ENCODE measurements at places on chromosomes 13 and 19.

- no peak for DNase-seq
These were observed 2613.9 kb upstream of the PCDH20 start for GRCh38 chr13:64029343-64030093.

GRCh38 chr19:57410877-57411671 lies at the start of gene ZNF17:
Gene ZNF17 (plus strand): TSS chr19:57411161. CDS start chr19:57413616, 2,455 bp downstream.
- peak; percentile 87 for DNase-seq

DNA sequence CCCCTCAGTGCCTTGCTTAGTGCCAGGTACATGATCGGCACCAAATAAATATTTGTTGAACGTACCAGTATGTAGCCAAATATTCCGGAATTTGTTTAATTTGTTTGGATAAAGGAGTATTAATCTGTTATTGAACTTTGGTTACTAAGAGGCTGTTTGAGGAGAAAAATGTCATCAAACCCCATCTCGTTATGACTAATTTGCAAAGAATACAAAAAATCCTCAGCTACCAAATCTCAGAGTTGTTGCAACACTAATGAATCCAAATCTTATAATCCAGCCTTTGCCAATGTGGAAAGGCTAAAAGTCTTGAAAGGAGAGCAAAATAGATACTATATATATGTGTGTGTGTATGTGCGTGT lies 79.5 kb downstream of the KLF5 start:
- DNase-seq: no peak

DNA sequence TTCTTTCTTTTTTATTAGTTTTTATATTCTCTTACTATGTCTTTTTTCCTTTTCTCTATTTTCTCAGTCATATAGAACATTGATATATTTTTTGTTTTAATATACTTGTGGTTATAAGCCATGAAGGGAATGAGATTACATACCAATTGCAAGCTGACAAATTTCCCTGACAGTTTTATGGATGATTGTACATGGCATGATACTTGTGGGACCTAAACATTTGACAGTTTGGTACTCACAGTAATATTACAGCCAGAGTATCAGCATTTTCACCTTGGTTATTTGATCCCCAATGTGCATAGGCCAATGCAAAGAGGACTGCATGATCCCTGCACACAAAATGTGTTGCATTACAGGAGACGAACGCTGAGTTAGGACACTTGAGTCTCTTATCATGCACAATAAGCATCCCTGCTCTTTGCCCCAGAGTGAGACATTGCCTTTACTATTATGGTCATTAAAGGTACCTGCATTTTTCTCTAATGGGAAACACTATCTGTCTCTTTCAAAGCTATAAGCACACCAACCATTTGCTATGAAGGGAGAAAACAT lies 713.4 kb upstream of the PCDH20 start:
- no peak for DNase-seq

- DNase-seq: no peak
These were observed 16.7 kb upstream of the SPART start for GRCh38 chr13:36362914-36363313.

GRCh38 chr13:46736541-46737310 lies 60.2 kb downstream of the ESD start:
- no peak for DNase-seq

GRCh38 chr13:50911937-50912795 lies 2.6 kb downstream of the RNASEH2B start:
- DNase-seq: peak; percentile 90

GRCh38 chr19:40356681-40357595 lies 8.4 kb downstream of the PLD3 start:
- DNase-seq: no peak

DNA sequence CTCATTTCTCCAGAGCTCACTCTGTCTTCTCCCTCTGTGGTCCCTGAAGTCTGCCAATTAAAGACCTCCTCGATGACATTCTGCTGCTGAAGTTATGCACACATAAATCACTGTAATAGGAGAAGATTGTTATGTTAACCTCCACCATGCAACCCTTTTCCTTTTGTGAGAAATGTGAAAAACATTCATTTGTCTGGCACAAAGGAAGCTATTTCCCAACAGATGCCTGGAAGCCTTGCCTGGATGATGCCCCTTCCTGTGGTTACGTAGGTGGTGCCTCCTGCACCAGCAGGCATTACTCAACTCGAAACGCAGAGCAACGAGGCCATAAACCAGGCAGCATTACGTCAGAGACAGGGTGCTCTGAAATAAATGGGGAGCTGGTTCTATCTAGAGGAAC lies 327.4 kb upstream of the ZNF507 start:
- DNase-seq: no peak

GRCh38 chr19:5017235-5017634 lies 48.3 kb downstream of the KDM4B start:
- no peak for DNase-seq

- no peak for DNase-seq
These were observed 762 bp downstream of the KANK3 start for GRCh38 chr19:8342316-8342683.

GRCh38 chr19:56333506-56333905 lies 18.9 kb upstream of the ZSCAN5A start:
- DNase-seq: no peak

DNA sequence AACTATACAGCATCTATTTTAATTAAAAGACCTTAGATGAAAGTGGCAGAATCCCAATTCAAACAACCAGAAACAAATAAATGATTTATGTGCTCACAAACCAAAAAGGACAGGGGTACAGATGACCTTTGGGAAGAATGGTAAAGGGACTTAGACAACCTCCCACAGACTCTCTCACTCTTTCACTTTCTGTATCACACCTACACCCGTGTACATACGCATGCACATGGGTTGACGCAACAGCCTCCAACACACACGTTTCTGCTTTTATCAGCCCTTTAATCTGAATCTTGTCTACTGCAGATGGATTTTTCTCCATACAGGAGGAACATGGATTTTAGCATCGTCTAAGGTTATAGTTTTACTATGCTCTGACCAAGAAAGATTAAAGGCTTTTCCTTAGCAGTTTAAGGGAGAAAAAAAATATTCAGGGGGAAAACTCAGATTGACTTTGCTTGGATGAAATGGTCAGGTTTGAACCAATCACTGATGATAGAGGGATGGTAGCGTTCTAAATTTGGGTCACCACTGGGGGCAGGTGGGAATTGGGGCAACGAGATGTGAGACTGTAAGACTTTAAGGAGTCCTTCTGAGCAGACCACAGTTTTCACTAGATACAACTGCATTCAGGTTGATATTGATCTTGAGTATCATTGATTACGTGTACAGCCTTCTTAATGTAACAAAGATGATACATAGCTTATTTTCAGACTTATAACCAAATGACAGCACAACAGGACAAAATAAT lies 166.1 kb downstream of the ITGBL1 start:
- DNase-seq: no peak

GRCh38 chr13:109418111-109418510 lies 368.3 kb downstream of the IRS2 start:
- DNase-seq: no peak

DNA sequence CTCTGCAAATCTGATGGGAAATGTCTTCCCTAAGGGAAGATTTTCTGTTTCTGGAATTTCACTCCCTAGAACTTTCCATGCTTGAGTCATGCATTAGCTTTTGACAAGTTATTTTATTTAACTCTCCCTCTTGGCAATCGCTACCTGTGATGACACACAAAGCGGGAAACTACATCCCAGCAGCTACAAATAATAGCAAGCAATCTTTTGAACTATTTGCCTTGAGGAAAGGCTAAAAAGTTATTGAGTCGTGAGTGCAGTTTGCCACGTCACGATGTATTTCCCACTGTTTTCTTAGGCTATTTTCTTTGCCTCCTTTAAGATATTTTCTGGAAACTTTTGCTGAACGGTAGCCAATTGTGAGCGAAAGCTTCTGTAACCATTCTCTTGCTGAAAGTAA lies 353.3 kb upstream of the HTR2A start:
- DNase-seq: no peak

DNA sequence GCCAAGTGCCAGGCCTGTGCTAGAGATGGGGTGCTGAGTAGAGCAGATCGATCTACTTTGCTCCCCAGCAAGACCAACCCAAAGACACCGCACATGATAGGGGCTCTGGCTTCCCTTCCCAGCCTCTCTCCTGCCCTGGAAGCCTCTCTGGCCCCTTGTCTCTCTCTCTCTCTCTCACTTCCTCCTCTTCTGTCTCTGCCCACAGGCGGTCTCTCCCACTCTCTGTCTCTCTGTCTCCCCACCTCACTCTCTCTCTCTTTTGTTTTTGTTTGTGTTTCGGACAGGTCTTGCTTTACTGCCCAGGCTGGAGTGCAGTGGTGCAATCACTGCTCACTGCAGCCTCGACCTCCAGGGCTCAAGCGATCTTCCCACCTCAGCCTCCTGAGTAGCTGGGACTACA lies 1.3 kb downstream of the SELENOV start:
- DNase-seq: no peak

- DNase-seq: no peak
These were observed 171.9 kb downstream of the KLF5 start for GRCh38 chr13:73230716-73231115.

DNA sequence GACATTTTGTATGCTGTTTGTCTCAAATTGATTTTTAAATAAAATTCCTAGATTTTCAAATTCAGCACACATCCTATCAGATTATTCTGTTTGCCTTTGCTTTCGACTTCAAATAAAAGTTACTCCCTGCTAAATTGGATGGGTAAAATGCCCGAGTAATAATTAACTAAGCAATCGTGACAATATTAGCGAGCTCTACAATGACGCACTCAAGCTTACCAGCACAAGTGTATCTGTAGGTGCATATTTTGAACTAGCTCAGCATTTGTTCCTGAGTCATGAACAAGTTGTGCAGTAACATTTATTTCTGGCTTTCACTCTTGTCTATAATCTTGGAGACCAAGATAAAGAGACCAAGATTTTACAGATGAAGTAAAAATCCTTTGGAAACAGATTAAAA lies 113.4 kb downstream of the UBL3 start:
- no peak for DNase-seq

GRCh38 chr19:36115453-36116343 lies at the start of gene TBCB:
Gene TBCB (plus strand): TSS chr19:36115468. CDS start chr19:36115561, 93 bp downstream.
- DNase-seq: no peak

DNA sequence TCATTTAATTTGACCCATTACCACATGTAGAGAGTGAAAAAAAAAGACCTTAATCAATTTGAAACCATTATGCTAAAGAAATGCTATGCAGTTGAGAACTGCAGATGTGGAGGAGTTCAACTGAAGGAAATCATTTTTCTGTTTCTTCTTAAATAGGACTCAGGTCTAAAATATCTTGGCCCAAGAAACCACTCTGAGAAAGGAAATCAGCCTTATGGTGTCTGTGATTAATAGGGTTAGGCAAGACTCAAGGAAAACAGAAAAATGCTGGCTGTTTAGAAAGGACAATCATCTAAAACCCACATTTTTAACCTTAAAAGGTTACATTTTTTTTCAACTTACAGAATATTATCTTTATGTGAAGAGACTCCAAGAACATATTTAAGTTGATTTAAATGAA lies 1.9 kb upstream of the SLITRK1 start:
- no peak for DNase-seq

DNA sequence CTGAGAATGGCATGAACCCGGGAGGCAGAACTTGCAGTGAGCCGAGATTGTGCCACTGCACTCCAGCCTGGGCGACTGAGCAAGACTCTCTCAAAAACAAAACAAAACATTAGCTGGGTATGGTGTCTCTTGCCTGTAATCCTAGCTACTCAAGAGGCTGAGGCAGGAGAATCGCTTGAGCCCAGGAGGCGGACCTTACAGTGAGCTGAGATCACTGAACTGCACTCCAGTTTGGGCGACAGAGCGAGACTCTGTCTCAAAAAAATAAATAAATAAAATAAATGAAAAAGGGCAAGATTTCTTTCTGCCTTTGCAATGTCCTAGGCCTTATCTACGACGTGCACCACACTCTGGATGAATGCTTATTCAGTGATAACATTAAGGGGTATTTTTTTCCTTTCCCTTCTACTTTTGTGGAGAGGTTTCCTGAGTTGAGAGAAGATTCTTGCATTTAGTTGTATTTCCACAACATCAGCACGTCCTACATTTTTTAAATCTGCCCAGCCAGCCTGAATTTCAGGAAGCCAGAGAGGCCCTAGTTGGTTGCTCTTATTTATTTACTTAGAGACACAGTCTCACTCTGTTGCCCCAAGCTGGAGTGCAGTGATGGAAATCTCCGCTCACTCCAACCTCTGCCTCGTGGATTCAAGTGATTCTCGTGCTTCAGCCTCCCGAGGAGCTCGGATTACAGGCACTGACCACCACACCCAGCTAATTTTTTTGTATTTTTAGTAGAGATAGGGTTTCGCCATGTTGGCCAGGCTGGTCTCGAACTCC lies 26.1 kb upstream of the OR1M1 start:
- no peak for DNase-seq

DNA sequence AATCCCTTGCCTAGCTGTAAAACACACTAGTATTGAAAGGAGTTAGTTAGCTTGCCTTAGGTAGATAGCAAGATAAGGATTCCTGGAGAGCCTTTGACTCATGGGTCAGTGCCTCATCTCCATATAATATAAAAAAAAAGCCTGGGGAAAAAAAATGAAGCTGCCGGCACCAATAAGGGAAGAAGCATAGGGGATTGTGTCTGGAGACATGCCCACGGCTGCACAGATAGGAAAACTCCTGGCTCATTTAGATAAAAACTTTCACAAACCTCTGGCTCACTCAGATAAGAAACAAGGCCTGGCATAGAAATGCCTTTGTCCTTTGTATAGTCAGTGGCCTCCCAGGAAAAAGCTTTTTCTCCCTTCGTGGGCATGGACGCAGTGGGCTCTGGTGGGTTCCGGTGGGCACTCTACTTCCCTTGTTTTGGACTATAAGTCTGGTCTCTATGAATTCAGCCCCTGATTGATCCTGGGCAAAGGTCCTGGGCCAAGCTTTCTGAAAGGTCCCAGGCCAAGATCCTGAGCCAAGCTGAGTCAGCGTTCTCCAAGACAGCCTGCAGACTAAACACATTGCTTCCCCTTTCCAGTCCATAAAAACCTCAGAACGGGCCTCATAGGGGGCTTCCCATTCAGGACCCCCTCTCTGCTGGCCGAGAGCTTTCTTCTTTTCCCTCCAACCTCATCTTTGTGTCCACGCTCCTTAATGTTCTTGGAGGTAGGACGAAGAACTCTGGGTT lies 4.9 kb upstream of the OR7A17 start:
- no peak for DNase-seq

- DNase-seq: no peak
These were observed 2.1 kb downstream of the EFNB2 start for GRCh38 chr13:106533101-106533942.

DNA sequence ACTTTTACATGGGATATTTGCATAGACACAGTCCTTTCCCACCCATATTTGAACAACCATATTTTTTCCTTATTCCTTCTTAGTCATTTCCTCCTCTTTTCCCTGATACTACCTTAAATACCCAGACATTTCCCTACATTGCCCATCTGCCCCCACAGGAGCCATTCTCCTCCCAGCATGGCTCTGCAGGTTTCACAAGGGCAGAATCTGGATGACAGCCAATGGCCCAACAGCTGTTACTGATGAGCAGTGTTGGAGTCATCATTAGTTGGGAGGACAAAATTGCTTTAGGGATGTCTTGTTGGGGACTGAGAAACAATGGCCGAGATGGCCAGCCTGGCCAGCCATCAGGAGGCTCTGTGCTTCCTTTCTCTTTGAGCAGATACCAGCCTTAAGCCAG lies 209.5 kb downstream of the KLF5 start:
- no peak for DNase-seq

Measured in stimulated activated CD4-positive, alpha-beta T cell treated with anti-CD3 and anti-CD28 coated beads, TNF-alpha, amount 100 ng/mL, for 48 hours (primary cell).